ENCODE measurements at places on chromosomes 2 and 18.

GRCh38 chr2:150063931-150064548, 423.4 kb downstream of the RND3 start:
- DNase-seq = no peak

DNA sequence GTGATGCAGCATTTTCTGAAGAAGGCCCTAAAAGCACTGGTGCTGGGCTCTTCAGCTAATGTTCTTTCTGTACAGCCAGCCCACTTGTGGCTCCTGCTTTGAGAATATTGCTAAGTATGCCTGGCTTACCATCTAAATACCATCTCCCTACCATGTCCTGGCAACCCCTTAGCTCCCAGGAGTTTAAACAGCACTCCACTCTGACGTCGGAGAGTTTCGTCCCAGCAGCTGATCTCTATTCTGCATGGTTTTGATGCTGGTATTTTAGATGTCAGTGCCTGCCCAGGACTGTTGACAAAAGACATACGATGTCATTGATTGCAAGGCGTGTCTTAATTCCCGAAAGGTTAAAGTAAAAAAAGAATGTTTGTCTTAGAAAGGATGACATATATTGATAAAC, 47.0 kb upstream of the AFF3 start:
- DNase-seq = no peak

DNA sequence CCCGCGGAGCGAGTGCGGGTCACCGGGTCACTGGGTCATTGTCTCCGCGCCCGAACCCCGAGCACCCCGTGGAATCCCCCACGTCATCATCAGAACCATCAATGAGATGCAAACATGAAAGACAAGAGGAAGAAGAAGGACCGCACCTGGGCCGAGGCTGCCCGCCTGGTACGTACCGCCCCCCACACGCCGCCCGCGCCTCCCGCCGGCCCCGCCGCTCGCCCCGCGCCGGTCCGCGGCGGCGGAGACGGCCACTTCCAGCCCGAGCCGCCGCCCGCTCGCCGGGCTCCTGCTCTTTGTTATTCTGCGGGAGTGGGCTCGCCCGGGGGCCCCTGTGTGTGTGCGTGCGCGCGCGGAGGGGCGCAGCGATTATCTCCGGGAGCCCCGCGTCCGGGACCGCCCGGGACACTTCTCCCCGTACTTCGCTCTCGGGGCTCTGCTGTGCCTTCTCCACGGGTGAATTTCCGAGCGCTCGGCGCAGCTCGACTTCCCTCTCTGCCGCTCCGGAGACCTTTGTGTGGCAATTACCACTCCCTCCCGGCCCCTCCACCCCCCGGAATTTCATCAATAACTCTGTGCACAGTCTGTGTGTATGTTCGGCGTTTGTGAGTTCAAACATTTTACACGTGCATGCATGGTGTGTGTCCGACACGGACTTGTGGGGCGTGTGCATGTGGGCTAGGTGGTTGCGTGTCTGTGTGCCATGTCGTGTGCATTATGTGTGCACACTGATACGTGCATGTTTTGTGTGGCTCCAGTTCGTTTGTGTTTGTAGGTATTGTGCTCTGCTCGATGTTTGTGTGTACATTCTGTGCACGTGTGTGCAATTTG, 714 bp downstream of the ASXL3 start:
- DNase-seq = no peak

DNA sequence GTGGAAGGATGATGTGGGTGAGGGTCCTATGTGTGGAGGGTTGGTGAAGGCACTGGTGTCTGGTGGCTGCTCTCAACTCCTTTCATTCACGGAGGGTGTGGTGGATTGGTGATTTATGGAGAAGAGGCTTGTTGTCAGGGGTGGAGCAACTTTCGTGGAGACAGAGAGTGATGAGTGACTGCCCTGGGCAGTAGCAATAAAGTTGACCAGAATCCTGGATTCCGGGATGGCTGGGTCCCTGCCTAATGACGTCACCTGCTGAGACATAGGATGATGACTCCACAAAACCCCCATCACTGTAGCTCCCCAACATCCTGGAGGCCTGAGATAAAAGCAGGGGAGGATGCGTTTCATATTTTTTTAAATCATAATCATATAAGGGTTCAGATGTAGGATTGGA, 193.0 kb downstream of the ACKR3 start:
- no peak for DNase-seq

DNA sequence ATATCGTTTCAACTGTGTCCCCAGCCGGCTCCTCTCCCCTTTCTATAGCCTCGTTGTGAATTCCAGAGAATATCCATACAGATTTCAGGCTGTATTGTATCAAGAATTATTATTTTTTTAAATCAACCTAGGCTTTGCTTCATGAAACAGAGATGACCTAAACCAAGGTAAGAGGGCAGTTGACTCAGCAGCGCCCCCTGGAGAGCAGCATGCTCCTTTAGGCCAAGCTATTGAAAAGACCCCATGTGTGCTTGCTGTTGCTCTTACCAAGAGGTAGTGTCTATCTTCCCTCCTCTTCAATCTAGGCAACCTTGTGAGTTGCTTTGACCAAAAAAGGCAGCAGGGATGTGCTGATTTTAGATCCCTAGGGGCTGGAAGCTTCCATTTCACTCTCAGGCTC, 426.7 kb upstream of the SMIM21 start:
- DNase-seq = peak; percentile 37

GRCh38 chr2:151251012-151251411, 10.7 kb downstream of the RBM43 start:
- DNase-seq = no peak

DNA sequence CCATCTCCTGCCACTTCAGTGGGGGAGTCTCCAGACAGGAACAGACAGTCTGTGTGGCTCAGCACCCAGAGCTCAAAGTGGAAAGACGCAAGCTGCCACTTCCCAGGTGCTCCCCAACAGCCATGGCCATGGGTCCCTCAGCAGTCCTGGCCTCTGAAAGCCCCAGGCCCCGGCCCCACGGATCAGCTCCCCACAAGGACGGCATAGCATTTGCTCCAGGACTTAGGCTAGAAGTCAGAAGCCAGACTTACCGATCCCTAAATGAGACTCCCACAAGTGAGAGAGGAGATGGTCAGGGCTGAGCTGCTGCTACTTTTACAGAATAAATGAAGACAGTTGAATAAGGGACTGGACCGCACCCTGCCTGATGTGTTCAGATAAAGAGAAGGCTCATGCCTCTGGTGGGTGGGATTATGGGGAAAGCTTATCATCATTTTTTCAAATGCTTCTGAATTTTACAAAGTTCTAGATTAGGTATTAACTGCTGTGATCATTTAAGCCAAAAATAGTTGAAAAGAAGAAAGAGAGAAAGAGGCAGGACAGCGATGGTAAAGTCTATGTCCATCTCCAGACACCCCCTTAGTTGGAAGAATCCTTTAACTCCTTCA, 50.5 kb downstream of the ADD2 start:
- no peak for DNase-seq

- no peak for DNase-seq
Observed at GRCh38 chr18:1039421-1039820, 134.8 kb downstream of the ADCYAP1 start.

DNA sequence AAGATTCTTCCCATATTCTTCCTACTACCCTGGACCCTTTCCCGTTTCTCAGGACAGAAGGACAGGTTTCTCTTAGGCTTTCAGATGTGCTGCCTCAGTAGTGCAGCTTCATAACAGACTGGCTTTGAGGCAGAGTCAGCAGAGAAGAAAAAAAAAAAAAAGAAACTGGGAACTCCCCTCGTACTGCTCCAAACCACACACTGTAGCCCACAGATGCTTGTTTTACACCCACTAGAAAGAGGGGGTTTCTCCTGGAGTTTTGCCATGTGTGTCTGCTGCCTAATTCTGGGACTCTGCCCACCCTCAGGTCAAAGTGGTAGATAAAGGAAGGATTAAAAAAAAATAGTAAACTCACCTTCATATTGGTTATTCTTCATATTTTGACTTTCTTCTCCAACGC, 95.9 kb downstream of the NCOA1 start:
- peak; percentile 39 for DNase-seq

DNA sequence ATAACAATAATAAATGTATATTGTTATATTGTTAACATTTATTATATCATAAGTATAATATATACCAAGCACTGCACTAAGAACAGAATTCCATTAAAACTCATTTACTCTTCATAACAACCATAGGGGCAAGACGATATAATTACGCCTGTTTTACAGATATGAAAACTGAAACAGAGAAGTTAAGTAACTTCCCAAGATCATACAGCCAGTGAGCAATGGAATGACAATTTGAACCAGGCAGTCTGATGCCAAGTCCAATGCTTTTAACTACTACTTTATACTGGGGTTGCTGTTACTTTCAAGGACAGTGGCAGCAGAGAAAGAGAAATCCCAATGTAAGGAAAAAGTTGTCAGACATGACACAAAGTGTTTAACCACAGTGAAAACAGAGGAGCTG, 338.8 kb upstream of the ID2 start:
- no peak for DNase-seq

- DNase-seq = no peak
Observed at GRCh38 chr2:30178618-30179434, 32.0 kb downstream of the YPEL5 start.

DNA sequence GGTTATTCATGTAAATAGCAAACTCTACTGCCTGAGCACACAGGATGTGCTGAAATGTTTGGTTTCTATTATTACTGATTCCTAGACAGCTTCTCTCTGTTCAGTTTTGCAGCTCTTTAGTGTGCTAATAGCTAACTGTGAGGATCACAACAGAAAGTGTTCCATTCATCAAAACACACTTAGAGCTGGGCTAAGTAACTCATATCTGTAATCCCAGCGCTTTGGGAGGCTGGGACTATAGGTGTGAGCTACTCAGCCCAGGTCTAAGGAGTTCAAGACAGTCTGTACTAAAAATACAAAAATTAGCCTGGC, 63.2 kb downstream of the MOGAT1 start:
- no peak for DNase-seq

- DNase-seq = no peak
Observed at GRCh38 chr2:184444623-184445223, 153.6 kb upstream of the ZNF804A start.

DNA sequence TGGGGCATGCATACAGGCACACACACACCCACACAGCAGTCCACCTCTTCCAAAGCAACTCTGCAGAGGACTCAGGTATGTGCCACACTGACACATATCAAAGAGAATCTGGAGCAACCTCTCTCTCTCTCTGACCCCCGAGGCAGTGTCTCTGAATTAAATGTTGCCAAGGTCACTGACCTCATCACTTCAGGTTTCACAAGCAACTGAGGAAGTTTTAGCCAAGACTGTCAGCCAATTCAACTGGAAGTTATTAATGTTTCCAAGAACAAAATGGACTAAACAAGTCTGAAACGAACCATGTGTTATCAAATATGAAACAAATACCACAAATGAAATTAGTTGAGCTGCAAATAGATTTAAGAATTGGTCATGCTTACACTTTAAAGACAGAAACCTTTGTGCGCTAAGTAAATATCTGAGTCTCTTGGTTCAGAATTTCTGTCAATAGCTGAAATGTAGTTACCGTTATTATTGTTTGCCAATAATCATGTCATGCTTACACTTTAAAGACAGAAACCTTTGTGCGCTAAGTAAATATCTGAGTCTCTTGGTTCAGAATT, 86.1 kb downstream of the SLC25A12 start:
- no peak for DNase-seq

GRCh38 chr2:37642907-37643729, 28.3 kb downstream of the CDC42EP3 start:
- DNase-seq = no peak

- no peak for DNase-seq
Observed at GRCh38 chr2:165898381-165898780, 55.2 kb downstream of the TTC21B start.

DNA sequence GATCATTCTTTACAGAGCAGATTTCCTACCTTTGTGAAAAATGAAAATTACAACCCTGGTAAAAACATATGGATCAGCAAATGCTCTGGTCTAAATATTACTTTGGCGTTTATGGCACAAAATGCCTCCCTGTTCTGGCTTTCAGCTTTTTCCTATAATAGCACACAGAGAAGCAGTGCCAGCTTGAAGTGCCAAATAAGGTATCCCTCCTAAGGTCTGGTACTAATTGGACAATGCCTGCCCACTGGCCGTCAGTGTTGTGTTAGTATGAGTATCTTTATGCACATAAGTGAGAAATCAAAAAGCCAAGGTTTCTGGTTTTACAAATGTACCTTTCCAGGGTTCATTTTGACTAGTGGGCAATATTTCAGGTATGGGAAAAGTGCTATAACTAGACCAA, 1293.7 kb upstream of the FAM98A start:
- no peak for DNase-seq

DNA sequence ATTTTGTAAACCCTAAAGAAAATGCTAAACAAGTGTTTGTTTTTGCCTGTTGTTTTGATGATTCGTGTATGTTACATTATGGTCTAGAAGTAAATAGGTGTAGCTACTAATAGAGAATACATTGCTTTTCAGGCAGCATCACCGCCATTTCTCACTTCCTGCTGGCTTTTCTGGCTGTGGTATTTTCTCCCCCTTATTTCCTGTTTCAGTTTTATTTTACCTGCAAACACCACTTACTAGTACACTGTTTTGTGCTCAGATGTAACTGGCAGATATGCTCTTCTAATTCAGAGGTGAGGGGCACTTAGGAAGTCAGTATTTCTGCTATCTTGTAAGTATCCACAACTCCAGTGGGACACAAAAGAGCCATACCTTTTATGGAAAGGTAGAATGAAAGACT, 38.1 kb upstream of the SLC3A1 start:
- DNase-seq = no peak

DNA sequence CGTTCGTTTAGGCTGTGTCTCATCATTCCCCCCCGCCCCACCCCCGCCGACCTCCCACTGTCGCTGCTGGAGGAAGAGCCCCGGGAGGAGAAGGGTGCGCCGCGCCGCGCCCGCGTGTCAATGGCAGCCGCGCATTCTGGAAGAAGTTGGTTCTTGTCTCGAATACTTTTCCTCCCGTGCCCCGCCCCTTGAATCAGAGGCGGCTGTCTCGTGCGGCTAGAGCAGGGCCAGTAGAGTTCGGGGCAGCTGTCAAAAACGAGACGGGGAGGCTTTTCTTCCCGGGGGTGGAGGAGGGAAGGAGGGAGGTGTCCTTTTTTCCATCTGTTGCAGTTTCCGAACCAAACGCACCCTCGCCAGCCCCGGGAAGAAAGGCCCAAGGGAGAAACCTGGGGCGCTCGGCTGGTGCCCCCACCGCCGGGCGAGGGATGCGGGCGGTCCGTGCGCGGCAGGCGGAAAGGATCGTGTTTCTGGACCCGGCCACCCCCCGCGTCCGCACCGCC, 410 bp upstream of the TGIF1 start:
- DNase-seq = peak; percentile 86

DNA sequence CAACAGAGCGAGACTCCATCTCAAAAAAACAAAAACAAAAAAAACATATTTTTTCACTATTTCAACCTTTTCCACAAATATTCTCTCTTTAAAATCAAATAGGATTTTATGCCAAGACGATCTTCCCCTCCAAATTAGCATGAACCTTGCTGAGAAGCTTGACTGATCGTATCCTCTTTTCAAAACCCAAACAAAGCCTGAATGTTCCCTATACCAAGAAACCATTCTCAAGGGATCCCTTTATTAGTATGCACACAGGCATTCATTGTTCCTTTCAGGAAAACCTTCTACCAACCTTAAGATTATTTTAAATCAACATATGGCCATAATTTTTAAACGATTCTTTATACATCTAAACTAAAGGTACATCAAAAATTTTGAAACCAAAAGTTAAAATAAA, 6.3 kb downstream of the SPIRE1 start:
- no peak for DNase-seq
